PC-3 (cell line): ENCODE measurements at places on chromosomes 5 and 9. TPM values are rescaled to one million over a fixed set of nuclear protein-coding genes. Genes with fewer than 3 reads are reported as not detected.

GRCh38 chr5:139982157-139982974 is 60.7 kb downstream of the NRG2 start:
- peaks cover 30% of the 10 kb centered on the region for H3K4me1 ChIP-seq
- no peaks in the 10 kb centered on the region for H3K27me3 ChIP-seq
- peak; percentile 16 for DNase-seq

- H3K4me3 ChIP-seq = no peak overlapping the region
- no peak for DNase-seq
- no peak overlapping the region for H3K27ac ChIP-seq
- no peaks in the 10 kb centered on the region for H3K36me3 ChIP-seq
- H3K4me1 ChIP-seq = peaks cover 9% of the 10 kb centered on the region; the same call in 1 of the 2 replicates
Measured at GRCh38 chr9:136361754-136362449, 1.6 kb downstream of the DNLZ start.

DNA sequence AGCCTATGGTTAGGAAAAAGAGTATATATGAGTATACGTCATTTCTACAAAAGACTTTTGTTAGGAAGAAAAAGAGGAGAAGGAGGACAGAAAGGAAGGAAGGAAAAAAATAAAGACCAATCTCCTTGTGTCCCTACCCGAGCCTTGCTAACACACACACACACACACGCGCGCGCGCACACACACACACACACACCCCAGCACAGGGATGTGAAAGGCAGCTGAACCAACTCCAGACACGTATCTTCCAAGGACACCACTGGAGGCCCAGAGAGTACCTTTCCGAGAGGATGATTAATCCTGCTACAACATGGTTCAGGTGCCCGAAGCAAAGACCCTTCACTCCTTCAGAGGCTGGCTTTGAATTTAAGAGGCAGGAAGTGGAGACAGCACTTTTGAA is 56.9 kb upstream of the GALNT10 start:
- no peak for DNase-seq
- H3K27me3 ChIP-seq = no peaks in the 10 kb centered on the region
- no peaks in the 10 kb centered on the region for H3K36me3 ChIP-seq
- peaks cover 10% of the 10 kb centered on the region for H3K4me1 ChIP-seq
- H3K4me3 ChIP-seq = no peak overlapping the region
- H3K27ac ChIP-seq = no peak overlapping the region

- no peaks in the 10 kb centered on the region for H3K36me3 ChIP-seq
- no peaks in the 10 kb centered on the region for H3K4me1 ChIP-seq
- no peak for DNase-seq
Measured at GRCh38 chr9:99116003-99116411, 11.1 kb downstream of the TGFBR1 start.

- no peak for DNase-seq
- no peak overlapping the region for H3K27ac ChIP-seq
- H3K27me3 ChIP-seq = no peaks in the 10 kb centered on the region
- H3K4me3 ChIP-seq = no peak overlapping the region
- H3K4me1 ChIP-seq = no peaks in the 10 kb centered on the region
- H3K36me3 ChIP-seq = no peaks in the 10 kb centered on the region
Measured at GRCh38 chr9:122040561-122041242, 52.4 kb downstream of the TTLL11 start.

- H3K27ac ChIP-seq = no peak overlapping the region
- no peak overlapping the region for H3K4me3 ChIP-seq
- DNase-seq = no peak
- H3K36me3 ChIP-seq = no peaks in the 10 kb centered on the region
Measured at GRCh38 chr9:133969681-133970580, 22.2 kb downstream of the VAV2 start.

DNA sequence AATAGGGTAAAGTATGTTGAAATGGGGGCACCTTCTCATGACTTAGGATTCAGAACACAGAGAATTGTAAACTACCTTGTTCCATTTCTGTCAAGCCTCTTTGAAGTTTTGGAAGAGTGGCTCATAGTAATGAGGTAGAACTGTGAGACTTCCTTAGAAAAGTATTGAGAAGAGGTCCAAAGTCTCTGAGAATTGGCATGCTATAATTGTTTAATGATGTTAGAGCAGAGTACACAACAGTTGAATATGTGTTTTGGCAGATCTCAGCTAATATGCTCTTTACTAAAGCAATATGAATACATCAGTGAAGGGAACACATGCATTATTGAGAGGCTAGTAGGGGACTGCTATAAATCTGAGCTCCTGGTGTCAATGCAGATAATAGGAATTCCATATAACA is 579.4 kb upstream of the RIOK2 start:
- no peak overlapping the region for H3K4me3 ChIP-seq
- no peak overlapping the region for H3K27ac ChIP-seq
- H3K4me1 ChIP-seq = peaks cover 13% of the 10 kb centered on the region
- H3K36me3 ChIP-seq = no peaks in the 10 kb centered on the region

GRCh38 chr9:297104-297972 is 82.7 kb downstream of the DOCK8 start:
- H3K4me1 ChIP-seq = peaks cover 13% of the 10 kb centered on the region
- H3K27me3 ChIP-seq = no peaks in the 10 kb centered on the region
- H3K4me3 ChIP-seq = no peak overlapping the region
- peak; percentile 78 for DNase-seq

GRCh38 chr9:130024597-130024994 is 18.4 kb downstream of the FNBP1 start:
- H3K27ac ChIP-seq = peak overlapping the region; percentile 89
- peaks cover 83% of the 10 kb centered on the region for H3K4me1 ChIP-seq
- H3K27me3 ChIP-seq = no peaks in the 10 kb centered on the region
- H3K4me3 ChIP-seq = peak overlapping the region; percentile 51; the same call in 1 of the 2 replicates

Gene MTMR12
- total RNA-seq = 14.5 and 16.0 TPM in 2 replicates

Gene EGFL7
- 23.1 and 29.5 TPM in 2 replicates for total RNA-seq

Gene IL9
- not detected in 2 replicates for total RNA-seq
